Pulmonary artery endothelial cell (primary cell): ENCODE measurements at places on chromosomes 3 and 15. TPM values are rescaled to one million over a fixed set of nuclear protein-coding genes. Genes with fewer than 3 reads are reported as not detected.

DNA sequence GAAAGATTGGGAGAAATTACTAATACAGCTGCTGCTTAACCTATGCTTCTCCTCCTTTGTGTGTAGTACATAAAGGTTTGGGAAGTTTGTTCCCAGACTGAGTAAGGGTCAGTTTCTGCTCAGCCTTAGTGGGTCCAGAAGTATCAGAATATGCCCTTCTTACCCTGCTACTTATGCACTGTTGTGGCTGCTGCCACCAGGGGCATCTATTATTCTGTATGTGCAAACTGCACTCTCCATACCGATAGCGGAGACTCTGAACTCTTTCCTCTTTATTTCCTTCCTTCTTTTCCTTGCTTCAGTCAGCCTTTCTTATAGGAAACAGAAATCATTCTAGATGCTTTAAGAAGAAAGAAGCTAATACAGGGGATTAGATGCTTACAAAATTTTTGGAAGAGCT lies 4.0 kb downstream of the NEDD4 start:
- DNase-seq, result no peak

DNA sequence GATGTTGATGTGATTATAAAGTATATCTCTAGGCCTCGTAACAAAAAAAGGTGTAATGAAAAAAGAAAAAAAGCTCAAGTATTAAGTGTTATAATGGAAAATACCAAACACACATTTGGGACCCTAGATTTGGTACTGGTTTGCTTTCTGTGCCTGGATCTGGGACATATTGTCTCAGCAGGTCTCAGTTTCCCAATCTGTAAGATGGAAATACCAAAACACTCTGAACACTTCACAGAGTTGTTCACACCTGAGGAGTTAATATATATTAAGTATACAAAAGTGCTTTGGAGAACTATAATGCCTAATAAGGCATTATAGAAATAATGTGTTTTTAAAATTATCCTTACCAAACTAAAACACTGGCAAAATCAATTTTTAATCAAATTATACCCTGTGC lies 60.0 kb downstream of the CLASP2 start:
- DNase-seq, result no peak

GRCh38 chr15:29149738-29150075 lies 119.9 kb downstream of the NSMCE3 start:
- DNase-seq, result no peak

DNA sequence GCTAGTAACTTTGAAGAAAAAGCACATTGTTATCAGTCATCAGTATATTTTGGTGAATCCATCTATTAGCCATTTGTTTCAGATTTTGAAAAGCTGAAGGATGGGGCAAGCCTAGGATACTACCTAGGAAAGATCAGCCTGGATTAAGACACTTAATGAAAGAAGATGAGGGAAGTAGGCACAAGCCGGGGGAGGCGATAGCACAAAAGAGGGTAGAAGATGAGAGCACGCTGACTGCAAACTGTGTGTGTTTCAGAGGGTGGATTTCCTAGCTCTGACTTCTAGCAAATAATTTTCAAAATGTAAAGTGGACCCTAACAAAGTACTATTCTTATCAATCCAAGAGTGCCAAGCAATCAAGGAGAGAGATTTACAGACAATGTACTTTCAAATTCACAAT lies 22.2 kb upstream of the SOX2 start:
- DNase-seq, result no peak

The PRR20G gene
- total RNA-seq, result not detected in 2 replicates
